Stimulated activated CD4-positive, alpha-beta T cell treated with anti-CD3 and anti-CD28 coated beads, Interleukin-1b, Interleukin-23, amount 100 ng/mL, for 1 hour (primary cell): ENCODE measurements at places on chromosomes 1 and 21.

GRCh38 chr1:1406101-1406820, 832 bp downstream of the MRPL20 start:
- DNase-seq, result no peak

GRCh38 chr1:160575112-160575664, 4.1 kb downstream of the CD84 start:
- DNase-seq, result no peak

GRCh38 chr1:109383087-109383779, 14.5 kb downstream of the SORT1 start:
- DNase-seq, result no peak

DNA sequence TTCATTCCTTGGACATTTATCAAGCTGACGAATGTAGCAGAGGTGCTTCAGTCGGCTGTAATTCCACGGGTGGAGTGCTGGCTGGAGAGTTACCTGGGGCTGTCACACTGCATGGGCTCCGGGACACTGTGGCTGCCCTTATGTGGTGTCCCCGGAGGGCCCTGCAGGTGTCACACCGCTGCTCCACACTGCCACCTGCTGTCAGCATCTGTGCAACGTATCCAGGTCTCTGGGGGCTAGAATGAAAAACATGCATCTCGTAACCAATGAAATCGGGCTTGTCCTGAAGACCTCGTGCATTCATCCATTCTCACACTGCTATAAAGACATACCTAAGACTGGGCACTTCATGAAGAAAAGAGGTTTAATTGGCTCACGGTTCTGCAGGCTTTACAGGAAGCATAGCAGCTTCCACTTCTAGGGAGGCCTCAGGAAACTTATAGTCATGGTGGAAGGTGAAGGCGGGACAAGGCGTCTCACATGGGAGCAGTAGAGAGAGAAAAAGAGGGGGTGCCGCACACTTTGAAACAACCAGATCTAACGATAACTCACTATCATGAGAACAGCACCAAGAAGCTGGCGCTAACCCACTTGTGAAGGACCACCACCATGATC, 46.7 kb upstream of the PCBP3 start:
- peak; percentile 67 for DNase-seq

DNA sequence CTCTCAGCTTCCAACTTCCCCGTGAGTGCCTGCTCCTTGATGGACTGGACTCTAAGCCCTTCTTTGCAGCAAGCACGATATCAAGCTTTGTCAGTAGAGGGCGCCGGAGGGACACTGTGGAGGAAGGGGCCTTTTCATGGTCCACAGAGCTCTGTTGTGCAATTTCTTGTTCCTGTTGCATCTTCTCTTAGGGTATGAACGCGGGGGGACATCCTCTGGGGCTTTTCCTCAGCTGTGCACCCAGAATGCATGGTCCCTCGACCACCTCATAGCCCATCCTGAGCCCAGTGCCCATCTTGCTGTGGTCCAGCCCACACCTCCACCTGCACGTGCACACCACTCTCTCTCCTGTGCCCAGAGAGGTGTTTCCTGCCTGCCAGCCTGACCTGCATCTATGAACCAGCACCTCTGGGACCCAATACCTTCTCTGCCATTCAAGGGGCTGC, 556.8 kb downstream of the PTPRU start:
- DNase-seq, result peak; percentile 11

DNA sequence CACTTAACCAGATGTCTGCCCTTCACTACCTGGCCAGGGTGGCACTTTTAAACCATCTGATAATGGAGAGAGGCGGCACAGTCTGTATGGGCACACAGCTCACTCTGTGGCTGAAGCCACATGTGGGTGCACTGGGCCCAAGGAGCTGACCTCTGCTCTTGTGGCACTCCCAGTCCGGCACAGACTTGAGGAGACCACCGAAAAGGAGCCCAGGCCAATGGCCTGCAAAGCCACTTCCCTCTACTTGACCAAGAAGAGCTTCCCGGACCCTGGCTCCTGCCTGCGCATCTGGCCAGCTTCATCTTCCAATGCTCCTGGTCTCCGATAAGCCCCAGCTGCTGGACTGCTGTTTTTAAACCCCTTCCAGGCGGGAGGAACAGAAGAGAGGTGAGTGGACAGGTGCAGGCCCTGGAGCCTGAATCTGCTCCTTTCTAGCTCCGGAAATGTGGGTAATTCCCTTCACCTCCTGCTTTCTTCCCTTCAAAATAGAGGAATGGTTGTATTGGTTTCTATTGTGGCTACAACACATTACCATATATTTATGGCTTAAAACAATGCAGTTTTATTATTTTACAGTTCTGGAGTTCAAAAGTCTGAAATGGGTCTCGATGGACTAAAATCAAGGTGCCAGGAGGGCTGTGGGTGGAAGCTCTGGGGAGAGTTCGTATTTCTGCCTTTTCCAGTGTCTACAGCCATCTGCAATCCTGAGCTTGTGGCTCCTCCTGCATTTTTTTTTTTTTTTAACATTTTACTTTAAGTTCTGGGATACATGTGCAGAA, 11.6 kb downstream of the GNG4 start:
- no peak for DNase-seq

DNA sequence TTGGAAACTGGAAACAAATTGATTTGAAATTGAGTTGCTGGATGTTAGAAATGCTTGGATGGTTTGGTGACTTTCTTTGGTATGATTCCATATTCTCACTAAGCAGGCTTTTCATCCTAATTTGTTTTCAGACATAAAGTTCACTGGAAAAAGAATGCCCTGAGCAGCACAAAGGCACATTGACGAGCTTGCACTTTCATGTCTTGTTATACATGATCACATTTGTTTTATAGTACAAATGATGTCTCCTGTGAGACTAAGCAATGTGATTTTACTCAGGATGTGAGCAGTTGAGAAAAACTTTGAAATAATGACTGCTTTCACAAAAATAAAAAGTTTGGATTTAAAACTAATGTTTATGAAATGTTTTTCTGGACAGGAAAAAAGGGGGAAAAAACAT, 63.6 kb downstream of the KCNT2 start:
- DNase-seq, result no peak

DNA sequence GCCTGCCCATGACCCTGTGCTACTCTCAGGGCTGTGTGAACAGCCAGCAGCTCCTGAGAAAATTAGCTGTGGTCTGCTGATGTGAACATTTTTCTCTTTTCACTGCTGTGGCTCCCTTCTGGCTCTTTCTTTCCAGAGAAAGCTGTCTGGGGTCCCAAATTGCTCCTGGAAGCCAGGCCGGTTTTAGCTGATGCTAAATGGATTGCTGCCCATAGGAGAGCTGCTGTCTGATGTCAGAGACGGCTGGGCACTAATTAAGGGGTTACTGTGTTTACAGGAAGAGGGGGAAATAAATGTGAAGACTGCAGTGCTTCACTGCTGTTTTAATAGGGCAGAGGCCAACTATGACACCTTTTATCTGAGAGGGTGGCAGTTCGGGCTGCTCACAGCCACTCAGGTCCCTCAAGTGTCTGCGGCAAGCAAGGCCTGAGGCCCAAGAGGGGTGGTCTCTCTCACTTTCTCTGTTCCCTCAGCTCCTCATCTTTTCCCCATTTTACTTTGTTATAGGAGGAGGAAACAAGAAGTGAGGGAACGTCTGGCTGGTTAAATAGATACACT, 106.0 kb upstream of the GNG12 start:
- no peak for DNase-seq
